IPS-NIHi11 (cell line): ENCODE measurements at places on chromosomes 4 and X.

- DNase-seq = no peak
These were observed 21.5 kb downstream of the DNAAF6 start for GRCh38 chrX:107227780-107228485.

DNA sequence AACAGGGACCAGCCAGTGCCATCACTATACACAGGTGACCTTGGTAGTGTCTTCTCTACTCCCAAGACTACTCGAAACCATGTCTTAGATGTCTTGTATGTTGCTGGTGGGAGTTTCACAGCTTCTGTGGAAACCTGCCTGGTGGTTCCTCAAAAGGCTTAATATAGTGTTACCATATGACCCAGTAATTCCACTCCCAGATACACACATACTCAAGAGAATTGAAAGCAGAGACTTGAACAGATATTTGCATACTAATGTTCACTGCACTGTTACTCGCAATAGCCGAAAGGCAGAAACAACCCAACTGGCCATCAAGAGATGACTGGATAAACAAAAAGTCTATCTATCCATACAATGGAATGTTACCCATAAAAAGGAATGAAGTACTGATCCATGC is 3.1 kb downstream of the TFDP3 start:
- DNase-seq = no peak

DNA sequence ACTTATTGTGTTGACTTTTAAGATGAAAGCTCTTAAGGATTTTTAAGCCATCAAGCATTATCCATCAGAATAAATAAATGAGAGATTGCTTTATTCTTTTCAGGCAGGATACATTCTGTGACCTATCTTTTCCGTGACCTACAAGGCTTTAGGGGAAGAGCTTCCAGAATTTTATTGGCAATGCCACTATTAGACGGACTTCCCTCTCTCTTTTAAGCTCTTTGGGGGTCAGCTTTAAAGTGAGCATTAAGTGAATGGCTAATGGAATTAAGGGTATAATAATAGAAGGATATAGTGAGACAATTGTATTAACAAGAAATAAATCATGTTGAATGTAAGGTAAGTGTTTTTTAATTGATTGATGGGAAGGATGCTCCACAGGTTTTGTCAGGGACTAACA is 273.7 kb downstream of the GPAT3 start:
- no peak for DNase-seq

DNA sequence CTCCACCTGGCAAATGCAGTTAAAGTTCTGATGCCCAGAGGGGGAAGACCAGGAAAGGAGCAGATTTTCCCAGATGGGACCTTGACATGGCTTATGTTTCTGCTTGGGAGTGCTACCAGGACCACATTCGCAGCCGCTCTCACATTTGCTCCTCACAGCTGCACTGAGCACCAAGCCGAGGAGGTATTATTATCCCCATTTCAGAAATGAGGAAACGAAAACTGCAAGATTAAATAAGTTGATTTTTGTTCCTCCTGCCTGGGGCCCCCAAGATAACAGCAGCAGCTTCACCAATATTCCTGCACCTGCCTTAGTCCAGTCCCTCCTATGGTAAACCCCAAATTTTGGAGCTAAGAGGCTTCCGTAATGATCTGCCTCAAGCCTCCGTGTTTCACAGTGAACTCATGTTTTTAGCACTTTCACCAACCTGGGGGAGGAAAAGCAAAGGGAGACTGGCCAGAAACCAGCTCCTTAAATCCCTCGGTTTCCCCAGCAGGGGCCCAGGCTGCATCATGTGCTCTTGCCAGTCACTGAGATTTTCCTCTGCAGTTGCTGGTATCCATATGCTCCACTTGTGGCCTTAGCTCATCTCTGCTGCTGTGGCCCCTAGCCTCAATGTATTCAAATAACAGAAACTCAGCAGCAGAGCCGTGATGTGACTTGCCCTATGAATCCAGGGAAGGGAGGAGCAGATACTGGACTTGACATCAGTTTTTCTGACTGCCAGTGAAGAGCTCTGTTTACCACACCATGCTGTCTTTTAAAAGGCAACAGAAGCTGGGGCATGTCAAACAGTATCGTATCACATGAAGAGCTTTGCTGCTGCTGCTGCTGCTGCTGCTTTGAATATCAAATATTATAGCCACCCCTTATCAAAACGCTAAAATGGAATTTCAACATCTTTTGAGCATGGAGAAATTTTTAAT is 95.5 kb upstream of the KLHL13 start:
- no peak for DNase-seq

DNA sequence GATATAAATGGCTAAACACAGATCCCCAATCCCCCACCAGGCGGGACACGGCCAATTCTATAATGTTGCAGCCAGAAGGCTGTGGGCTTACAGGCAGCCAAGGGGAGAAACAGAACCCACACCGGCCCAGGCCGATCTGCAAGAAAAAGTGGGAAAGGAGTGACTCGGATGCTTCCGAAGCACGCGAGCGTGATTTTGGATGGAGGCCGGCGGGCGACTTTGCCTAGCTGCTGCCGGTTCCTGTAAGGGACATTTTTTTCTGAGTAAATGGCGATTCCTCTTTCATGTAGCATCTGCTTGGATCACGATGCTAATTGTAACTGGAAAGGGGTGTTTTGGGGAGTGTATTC is 470.2 kb downstream of the PCDH19 start:
- DNase-seq = no peak

DNA sequence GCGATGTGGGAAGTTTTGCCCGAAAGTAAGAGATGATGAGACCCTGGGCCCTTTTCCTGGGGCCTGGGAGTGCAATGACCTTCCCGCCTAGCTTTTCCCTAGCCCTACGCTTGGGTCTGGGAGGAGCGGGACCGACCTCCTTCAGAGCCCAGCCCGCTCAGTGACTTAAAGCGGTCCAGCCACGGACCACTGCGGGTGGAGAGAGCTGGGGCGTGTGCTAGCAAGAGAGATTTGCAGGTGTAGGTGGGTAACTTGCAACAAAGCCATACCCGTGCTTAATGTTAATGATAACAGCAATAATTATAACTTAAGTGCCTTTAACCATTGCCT is 503 bp upstream of the PDE5A start:
- no peak for DNase-seq

- no peak for DNase-seq
These were observed 80.5 kb downstream of the MID1IP1 start for GRCh38 chrX:38881727-38882126.

- DNase-seq = no peak
These were observed 87.2 kb upstream of the PDE5A start for GRCh38 chr4:119715490-119716445.

- DNase-seq = no peak
These were observed 626 bp downstream of the YTHDC1 start for GRCh38 chr4:68349279-68349648.

- DNase-seq = no peak
These were observed 618.0 kb downstream of the STPG2 start for GRCh38 chr4:97525236-97525635.

DNA sequence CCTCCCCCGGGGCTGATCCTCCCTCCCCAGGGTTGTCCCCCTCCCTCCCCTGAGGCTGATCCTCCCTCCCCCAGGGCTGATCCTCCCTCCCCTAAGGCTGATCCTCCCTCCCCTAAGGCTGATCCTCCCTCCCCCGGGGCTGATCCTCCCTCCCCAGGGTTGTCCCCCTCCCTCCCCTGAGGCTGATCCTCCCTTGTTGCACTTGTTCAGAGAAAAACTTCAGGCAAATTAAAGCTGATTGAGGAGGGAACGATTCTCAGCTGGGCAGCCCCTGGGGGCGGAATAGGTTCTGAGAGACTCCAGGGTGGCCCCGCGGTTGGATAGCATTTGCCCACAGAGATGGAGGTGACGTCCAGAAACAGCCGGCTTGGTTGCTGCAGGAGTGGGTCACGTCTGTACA is 110.7 kb upstream of the ADRA2C start:
- no peak for DNase-seq

GRCh38 chrX:20372533-20372932 is 105.8 kb upstream of the RPS6KA3 start:
- no peak for DNase-seq

DNA sequence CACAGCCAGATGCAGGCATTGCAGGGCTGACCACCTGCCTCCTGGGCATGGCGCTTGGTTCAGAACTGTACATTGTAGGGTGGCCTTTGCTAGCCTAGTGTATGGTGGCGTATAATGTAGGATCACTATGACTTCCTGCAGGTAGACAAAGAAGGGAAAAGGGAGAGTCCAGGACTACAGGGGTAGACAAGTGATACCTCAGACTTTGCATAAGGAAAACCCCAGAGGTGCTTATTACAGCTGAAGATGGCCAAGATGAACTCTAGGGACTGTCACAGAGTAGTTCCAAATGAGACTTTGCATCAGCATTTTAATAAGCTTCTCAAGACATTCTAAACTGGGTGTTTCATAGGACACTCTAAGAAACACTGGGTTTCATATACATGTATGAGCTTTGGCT is 116.4 kb upstream of the PUDP start:
- no peak for DNase-seq

DNA sequence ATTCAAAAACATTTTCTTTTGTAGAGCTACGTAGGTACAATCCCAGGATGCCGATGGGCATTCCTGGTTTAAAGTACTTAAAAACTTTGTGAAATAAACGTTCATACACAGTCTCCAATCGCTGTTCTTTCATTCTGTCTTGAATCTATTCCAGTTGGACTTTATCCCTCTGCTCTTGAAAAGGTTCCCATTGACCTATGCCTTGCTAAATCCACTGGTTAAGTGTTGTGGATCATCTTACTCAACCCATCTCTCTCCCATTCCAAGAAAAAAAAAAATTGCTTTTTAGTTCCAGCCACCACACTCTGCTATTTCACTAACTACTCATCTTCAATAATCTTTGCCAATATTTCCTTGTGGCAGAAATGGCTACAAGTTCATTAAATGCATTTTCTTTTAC is 542.3 kb upstream of the GRIA3 start:
- DNase-seq = no peak

GRCh38 chrX:118197730-118198129 is 81.1 kb upstream of the KLHL13 start:
- DNase-seq = no peak

GRCh38 chr4:123672987-123673386 is 276.4 kb downstream of the SPRY1 start:
- DNase-seq = no peak

DNA sequence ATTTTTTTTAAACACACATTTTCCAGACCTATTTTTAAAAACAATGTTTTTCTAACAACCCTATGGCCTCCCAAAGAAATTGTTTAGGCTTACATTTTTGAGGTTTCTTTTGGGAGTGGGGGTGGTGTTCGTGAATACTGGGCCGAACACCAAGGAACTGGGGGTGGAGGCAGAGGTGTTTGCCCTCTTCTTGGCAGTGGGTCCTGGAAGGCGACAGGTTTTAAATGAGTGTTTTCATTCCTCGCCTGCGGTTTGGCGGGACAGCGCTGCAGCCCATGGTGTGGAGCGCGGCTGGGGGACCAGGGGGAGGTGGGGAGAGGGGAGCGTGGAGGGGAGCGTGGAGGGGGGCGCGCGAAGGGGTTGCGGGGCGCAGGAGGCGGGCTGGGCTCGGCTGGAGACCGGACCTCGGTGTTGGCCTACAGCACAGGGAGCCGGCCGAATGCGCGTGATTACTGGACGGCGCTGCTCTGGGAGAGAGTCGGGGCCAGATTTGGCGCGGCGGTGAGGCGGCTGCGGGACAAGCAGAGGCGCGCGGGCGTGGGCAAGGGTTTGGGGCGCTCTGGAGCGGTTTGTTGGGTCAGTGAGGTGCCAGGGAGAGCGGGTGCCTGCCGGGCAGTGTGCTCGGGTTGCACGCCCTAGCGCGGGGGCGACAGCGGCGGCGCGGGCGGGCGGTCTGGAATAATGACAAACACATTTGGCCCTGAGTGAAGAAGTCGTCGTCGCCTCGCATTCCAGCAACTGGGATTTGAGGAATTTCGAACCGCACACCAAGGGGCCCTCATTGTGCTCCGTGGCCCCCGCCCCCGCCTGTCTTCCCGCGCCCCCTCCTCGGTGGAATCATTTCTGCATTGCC is 764 bp downstream of the PDGFRA start:
- no peak for DNase-seq

DNA sequence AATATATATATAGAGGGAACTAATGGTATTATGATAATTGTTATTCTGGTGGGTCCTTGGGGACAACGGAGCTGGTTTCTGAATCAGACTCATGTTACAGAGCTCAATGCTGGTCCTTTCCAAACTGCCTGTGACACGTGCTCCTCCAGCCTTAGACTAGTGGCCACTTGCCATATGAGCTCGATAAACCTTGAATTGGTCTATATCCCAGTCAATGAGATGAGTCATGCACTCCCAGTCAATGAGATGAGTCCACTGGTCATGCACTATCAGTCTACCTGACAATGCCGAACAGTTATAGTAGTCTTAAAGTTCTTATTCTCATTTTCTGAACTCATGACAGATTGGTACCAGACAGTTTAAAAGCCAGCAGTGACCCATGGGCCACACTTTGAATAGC is 325.2 kb downstream of the LDB2 start:
- DNase-seq = no peak

- DNase-seq = no peak
These were observed 58.3 kb upstream of the HPGD start for GRCh38 chr4:174580597-174580996.

DNA sequence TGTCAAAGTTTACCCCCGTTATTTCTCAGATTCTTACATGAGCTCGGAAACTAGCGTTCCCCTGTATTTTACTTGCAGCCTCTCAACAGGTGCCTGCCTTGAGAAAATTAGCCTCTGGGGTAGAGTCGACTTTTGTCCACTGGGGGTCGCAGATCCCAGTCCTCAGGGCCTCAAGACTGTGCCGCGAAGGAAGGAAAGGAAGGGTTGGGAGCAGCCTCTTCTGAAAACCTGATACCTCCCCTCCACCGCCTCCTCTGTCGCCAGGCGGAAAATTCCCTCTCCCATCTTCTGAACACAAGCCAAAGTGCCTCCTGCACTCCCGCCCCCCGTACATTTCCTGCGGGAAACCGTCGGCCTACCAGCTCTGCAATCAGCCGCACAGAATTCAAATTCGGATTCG is 44.4 kb upstream of the TMSB15B start:
- peak; percentile 69 for DNase-seq

GRCh38 chrX:108000751-108001150 is 18.6 kb upstream of the TEX13B start:
- no peak for DNase-seq

GRCh38 chrX:137426695-137427425 is 139.1 kb upstream of the ZIC3 start:
- DNase-seq = peak; percentile 26

- peak; percentile 15 for DNase-seq
These were observed 29.8 kb upstream of the MAGEA11 start for GRCh38 chrX:149682031-149682430.

GRCh38 chrX:1453951-1454785 is 1.5 kb upstream of the ASMTL start:
- DNase-seq = peak; percentile 92
